ENCODE measurements at places on chromosomes 7 and 10. TPM values are rescaled to one million over a fixed set of nuclear protein-coding genes. Genes with fewer than 3 reads are reported as not detected.

Gene GPNMB
- 59.2 TPM for polyA plus RNA-seq

Gene CTNNA3
- 0.05 TPM for polyA plus RNA-seq

Gene CYP2E1
- 1.3 TPM for polyA plus RNA-seq

Gene REPIN1
- 23.1 TPM for polyA plus RNA-seq

Gene PDE6C
- polyA plus RNA-seq, result not detected
